ENCODE measurements at places on chromosomes 11 and 22.

- no peak for DNase-seq
These were observed 93.8 kb upstream of the FGF3 start for GRCh38 chr11:69912911-69913451.

- DNase-seq = no peak
These were observed 28.9 kb downstream of the APOL1 start for GRCh38 chr22:36281781-36282327.

DNA sequence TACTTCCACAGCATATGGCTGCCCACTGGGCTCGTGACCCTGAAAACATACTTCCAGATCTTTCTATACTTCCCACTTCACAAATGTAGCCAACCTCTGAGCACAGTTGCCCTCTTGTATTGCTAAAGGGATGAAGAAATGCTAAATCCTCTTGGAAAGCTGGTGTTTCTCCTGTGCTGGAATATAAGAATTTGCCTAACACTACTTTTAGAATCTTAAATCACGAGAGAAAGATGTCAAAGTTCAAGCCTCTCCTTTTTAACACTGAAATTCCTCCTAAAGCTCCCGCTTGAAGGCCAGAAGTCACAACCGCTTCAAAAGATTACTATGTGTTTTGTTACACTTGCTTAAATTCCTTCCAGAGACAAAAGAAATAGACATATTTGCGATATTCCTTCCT lies 21.9 kb downstream of the MAML2 start:
- DNase-seq = no peak

GRCh38 chr11:107307991-107308390 lies 149.6 kb downstream of the CWF19L2 start:
- no peak for DNase-seq

DNA sequence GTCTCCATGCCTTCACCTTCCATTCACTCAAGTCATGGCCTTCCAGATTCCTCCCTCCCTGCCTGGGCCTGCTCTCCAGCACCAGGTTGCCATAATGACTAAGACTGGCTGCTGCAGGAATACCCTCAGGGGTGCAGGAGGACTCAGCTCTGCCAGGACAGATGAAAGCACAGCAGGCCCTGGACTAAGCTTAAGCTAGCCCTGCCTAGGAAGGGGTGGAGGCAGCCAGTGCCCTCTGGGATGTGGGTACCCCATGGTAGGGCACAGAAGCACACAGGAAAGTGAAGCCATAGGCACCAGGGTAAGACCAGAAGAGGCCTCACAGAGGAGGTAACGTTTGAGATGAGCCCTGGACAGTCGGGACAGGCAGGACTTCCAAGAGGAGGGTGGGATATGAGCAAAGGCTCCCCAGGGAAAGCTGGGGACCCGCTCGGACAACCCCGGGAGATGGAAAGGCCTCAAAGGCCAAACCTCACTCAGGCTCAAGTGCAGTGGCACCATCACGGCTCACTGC lies 3.0 kb upstream of the RIN1 start:
- DNase-seq = no peak

- DNase-seq = no peak
These were observed 28.5 kb downstream of the COPB1 start for GRCh38 chr11:14471127-14471526.

DNA sequence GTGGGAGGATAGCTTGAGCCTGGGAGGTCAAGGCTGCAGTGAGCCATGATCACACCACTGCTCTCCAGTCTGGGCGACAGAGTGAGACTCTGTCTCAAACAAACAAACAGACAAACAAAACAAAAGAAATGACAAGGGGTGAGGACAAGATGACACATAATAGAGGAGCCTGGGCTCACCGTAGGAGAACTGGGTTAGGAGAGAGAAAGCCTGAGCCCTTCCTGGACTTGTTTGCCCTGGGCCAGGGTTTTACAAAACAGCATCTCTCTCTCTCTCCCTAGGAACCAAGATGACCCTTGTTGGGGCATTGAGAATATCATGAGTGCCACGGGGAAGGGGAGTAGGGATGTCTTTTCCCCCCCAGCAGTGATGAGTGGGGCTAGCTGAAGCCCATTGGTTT lies 15.7 kb downstream of the ROBO3 start:
- no peak for DNase-seq

GRCh38 chr22:22836635-22837034 lies 51.0 kb upstream of the IGLL5 start:
- no peak for DNase-seq
